ENCODE measurements at places on chromosomes 11 and 22.

- DNase-seq, result no peak
Measured at GRCh38 chr11:9570313-9571025, 3.0 kb upstream of the WEE1 start.

DNA sequence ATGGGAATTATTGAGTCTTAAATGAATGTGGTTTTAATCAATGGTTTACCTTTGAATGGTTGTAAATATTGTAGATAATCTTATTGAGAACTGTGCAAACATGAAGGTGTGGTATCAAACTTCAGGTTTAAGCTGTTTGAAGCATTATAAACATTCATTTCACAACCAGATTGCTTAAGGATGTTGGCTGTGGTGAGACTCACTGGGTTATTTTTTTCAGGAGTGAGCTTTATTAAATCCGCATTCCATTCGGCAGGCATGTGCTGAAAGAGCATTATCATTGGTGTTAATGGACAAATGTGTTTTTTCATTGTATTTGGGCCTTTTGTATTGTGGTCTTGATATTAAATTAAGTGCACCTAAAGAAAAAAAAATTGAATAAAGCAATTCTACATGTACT, 9.7 kb downstream of the MMP3 start:
- DNase-seq, result no peak

- no peak for DNase-seq
Measured at GRCh38 chr11:22869325-22869724, 9.1 kb upstream of the CCDC179 start.

GRCh38 chr11:83093634-83094033, 21.9 kb upstream of the RAB30 start:
- DNase-seq, result no peak

DNA sequence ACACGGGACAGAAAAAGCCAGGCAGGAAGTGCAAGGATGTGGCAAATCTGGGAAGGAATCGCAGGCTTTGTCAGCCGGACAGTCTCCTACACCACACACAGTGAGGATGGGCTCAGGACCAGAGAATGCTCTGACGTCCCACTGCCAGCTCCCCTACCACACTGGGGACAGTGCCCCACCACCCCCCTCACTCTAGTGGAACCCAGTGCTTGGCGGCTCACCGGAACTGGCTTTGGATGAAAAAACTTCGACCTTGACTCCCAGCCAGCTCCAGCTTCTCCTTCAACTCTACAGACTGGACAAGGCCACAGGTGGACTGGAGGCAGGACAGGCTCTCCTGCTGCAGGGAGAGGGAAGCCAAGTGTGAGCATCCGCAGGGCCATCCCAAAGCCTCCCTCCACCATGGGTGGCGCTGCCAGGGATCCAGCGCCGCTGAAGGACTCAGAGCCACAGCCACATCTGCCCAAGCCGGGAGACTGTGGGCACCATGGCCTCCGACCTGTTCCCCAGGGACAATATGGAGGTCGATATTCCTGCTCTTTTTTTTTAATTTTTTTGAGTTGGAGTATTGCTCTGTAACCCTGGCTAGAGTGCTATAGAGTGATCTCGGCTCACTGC, 24.0 kb downstream of the SERHL2 start:
- no peak for DNase-seq

GRCh38 chr11:75160220-75160757, 9.4 kb downstream of the SLCO2B1 start:
- DNase-seq, result no peak

DNA sequence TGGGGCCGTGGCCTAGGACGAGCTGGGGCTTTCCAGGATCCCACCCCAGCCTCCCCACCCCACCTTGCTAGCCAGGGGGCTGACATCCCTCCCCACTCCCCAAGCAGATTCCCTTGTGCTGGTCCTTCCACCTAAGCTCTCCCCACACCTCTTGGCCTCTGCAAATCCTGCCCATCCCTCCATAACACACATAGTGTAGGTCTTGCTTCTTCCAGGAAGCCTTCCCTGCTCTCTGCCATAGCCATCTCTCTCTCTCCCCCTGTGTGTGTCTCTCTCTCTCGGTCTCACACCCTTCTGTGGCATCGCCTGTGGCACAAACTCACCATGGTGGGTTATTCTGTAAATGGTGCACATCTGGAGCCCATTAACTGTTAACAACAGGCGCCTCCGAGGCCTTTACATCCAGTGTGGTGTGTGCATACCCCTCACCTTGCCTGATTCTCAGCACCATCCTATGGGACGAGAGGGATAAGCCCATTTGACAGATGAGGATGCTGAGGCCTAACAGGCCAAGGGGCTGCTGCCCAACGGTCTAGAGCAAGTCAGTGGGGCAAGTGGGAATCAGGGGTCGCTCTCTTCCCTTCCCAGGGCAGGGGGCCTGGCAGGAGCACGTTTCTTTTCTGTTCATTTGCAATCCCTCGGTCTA, 22.2 kb upstream of the PICK1 start:
- DNase-seq, result no peak

DNA sequence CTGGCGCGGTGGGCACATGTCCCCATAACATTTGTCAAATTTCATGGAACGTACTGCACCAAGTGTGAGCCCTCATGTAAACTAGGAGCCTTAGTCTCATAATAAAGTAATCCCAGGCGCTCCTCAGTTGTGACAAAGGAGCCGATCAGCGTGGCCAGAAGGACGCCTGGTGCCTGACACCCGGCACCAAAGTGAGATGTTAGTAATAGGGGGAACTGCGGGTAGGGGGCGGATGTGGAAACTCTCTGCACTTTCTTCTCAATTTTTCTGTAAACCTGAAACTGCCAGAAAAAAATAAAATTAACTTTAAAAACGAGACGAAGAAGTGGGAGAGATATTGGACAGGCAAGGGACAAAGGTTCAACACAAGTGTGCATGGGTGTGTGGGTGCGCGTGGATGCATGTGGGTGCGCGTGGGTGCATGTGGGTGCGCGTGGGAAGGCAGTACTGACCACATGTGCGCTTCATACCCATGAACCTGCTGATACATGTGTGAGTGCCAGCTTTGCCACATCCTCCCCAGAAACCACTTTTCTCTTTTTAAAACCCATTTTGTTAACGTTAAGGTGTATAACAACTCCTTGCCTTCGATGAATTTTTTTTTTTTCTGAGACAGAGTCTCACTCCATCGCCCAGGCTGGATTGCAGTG, 55.4 kb upstream of the LINC01488 start:
- DNase-seq, result no peak

DNA sequence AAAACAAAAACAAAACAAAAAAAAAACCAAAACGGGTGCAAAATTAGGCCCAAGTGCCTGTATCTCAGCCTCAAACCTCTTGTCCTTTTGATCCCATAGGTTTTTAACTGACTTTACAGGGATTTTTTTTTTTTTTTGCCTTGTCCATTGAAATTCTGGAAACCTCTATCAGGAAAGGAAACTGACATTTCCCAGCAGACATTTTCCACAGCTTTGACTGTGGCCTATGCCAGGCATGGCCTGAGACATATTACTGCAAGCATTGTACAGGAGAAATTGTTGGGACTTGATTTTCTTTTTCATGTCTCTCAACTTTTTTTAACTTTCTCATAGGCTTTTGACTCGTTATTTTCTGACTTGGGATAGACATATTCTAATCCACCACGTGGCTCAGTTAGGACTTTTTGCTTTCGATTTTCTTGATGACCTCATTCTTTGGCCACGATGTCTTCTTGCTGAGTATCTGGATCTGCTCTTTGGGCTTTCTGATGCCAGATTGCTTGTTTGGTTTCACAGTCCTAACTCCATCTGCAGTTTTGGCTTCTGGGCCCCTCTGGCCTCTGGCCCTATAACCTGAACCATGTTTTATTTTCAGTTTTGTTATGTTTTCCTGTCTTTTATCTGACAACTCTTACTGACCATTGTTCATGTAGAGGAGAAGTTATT, 336.1 kb upstream of the C11orf87 start:
- no peak for DNase-seq

DNA sequence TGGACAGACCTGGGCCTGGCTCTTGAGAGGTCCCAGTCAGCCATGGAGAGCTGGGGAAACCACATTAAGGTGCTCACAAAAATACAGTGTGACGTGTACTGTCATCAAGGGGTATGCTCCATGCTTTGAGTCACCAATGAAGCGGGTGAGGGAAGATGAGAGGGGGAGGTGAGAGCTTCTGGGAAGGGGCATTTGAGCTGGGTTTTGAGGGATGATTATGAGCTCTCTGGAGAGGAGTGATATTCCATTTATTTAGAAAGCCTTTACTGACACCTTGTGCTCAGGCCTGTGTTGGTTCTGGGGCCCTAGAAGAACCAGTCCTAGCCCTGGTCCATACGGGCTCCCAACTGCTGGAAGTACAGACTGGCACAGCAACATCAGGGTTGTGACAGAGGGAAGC, 10.4 kb upstream of the ARHGEF17 start:
- DNase-seq, result no peak

DNA sequence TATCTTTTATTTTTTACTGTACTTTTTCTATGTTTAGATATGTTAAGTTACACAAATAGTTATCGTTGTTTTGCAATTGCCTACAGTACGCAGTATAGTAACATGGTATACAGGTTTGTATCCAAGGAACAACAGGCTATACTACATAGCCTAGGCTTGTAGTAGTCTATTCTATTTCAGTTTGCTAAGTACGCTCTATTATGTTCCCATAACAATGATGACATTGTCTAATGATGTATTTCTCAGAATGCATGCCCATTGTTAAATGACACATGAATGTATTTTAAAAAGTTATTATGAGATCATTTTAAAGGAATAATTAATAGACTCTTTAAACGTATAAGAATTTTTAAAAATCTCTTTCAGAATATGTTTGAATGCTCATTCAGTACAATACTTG, 696.7 kb upstream of the CCDC90B start:
- DNase-seq, result no peak

DNA sequence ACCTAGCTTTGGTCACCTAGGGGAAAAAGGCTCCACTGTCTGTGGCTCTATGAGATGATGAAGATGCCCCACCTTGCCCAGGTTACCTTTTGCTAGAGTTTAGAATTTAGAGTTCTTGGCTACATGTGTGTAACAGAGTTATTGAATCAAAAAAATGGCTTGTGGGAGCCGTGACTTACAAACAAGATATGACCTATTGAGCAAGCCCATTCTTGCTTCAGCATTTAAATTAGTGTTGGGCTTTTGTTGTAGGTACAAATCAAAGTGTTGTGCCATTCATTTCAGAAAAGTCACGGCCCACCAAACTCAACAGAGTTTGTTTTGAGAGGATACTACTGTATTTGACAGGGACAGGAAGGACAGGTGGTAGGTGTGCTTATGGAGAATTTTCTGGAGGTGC, 768.8 kb downstream of the NTM start:
- DNase-seq, result no peak

DNA sequence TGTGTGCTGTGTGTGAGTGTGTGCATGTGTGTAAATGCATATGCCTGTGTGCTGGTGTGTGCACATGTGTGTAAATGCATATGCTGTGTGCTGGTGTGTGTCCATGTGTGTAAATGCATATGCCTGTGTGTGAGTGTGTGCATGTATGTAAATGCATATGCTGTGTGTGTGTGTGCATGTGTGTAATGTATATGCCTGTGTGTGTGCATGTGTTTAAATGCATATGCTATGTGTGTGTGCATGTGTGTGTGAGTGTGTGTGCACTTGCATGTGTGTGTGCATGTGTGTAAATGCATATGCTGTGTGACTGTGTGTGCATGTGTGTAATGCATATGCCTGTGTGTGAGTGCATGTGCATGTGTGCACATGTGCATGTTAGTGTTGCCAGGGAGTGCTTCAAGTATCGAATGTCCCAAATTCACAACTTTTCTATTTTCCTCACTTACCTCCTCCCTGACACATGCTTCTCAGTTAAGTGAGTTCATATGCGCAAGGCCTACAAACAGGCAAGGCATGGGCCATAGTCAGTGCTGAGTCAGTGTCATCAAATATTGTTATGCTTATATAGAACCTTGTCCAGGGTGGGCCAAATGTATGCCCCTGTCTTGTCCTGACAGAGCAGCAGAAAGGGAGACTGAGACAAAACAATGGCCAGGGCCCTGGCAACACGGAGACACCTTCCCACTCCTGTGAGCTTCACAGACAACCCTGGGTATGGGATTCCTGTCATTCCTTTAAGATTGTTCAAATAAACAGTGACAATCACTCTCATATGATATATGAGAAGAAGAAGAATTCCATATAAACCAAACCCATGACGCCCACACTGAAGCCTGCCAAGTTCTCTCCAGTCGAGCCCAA, 38.6 kb downstream of the GGTLC2 start:
- DNase-seq, result no peak

- no peak for DNase-seq
Measured at GRCh38 chr11:111585371-111585770, 16.9 kb upstream of the SIK2 start.

DNA sequence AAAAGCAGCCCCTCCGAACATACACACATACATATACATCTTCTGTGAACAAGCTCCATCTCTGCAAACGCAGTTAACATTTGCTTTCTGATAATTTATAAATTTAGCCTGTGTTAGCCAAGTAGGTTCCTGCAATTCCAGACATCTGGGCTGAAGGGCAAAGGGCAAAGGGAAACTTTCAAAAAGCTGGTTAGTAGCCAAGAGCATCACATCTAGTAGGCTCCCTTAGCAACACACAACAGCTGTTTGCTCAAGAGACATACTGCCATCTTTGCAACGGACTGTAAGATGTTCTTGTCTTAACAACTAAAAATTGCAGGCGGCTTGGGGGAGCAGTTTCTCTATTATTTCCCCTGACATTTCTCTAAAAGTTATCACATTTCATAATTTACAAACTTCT, 134.9 kb downstream of the RBFOX2 start:
- DNase-seq, result no peak

GRCh38 chr11:85619499-85619898, 7.6 kb downstream of the DLG2 start:
- no peak for DNase-seq
